Activated naive CD8-positive, alpha-beta T cell treated with anti-CD3 and anti-CD28 coated beads for 36 hours (primary cell): ENCODE measurements at places on chromosomes 6 and 20. TPM values are rescaled to one million over a fixed set of nuclear protein-coding genes. Genes with fewer than 3 reads are reported as not detected.

Gene BANF2
- total RNA-seq: not detected

Gene PROKR2
- total RNA-seq: not detected

Gene IL20RA
- total RNA-seq: not detected

- H3K27me3 ChIP-seq: peaks cover 7% of the 10 kb centered on the region
- peaks cover 2% of the 10 kb centered on the region for H3K4me1 ChIP-seq
- H3K36me3 ChIP-seq: no peaks in the 10 kb centered on the region
- H3K4me3 ChIP-seq: no peak overlapping the region
Observed at GRCh38 chr6:37741757-37742400, 44.2 kb upstream of the MDGA1 start.
